Stimulated activated CD8-positive, alpha-beta memory T cell treated with anti-CD3 and anti-CD28 coated beads, Interleukin-4, amount 100 ng/mL, for 4 hours (primary cell): ENCODE measurements at places on chromosomes 1 and 21.
A peak's percentile ranks its signal among the peaks of the same experiment; 100 is the strongest.

DNA sequence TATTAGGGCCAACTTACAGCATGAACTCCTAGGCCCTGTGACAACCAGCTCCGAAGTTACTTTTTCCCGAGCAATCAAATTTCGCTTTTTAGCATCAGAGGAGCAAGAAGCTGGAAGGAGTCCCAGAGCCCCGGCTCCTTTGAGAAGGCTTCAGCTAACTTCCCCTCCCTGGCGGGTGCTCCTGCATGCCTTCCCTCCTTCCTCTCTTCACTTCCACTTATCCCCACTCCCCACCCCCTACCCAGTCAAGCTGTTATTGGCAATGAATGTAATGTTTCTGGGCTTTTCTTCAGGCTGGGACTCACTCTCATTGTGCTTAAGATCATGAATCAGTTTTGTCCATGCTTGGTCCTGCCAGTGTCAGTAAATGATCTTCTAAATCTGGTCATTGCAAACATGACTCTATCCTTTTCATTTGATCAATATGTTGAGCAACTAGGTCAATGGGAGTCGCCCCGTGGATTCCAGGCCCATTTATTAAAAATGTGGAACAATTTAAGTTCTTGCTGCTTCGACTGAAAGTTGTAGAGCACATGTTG lies 94.5 kb upstream of the TSPAN2 start:
- no peak for DNase-seq

- DNase-seq: no peak
Observed at GRCh38 chr1:171803045-171803444, 21.6 kb downstream of the METTL13 start.

GRCh38 chr1:9108056-9108665 lies 20.7 kb downstream of the GPR157 start:
- no peak for DNase-seq

DNA sequence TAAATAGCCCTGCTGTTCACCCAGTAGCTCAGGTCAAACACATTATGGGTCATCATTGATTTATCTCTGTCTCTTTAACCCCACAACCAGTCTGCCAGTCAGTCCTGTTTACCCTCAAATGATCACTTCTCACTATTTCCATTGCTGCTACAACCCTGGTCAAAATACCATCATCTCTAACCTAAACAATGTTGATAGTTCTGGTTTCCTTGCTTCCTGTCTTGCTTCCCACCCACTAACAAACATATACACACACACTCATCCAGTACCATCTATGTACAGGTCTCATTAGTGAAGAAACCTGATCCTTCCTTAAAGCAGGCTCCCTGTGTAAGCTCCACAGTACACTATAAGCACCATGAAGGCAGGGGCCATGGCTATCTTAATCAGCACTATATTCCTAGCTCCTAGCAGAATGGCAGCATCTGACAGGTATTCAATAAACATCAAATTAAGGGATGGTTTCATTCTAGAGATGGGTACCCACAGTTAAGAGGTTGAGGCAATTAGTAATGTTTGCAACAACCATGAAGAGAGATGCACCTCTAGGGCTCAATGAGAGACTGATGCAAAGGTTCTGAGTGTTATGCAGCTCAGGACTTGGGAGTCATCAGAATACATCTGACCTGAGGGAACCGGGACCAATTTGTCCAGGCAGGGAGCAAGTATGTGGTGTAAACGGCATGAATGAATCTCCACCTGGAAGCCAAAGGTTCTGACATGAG lies 10.0 kb upstream of the TGFBR3 start:
- no peak for DNase-seq

- DNase-seq: no peak
Observed at GRCh38 chr1:202203238-202204039, 9.8 kb downstream of the LGR6 start.

DNA sequence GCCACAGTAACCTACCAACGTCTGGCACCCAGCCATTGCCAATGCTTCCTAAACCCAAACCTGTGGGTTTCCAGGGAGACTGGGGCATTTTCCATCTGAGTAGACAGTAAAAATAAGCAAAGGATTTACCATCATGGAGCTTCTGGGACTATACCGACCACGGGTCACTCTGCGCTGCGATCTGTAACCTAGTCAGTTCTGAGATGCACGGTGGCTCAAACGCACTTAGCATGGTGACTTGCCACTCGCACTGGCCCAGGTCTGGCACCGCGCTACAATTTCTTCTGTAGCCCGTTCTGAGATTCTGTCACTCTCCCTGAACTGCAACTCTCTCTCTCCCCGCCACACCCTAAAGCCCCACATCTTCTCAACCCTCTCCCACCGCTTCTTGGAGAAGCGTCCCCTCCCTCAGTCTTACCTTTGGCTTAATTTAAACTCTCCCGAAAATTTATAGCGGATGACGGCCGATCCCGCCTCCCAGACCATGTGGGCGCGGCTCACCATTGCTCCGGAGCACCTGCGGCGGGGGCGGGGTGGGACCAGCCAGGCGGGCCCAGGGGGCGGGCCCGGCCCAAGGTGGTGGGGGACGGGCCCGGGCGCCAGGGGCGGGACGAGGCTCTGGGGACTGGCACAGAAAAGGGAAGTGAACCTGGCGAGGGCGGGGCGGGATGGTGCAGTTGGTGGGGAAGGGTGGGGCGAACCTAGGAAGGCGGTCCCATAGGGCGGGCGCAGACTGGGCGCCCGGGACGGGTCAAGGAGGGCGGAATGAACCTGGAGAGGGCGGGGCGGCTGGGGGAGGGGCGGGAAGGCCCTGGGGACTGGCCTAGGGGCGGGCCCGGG lies 493 bp upstream of the MAP3K21 start:
- DNase-seq: peak; percentile 70

GRCh38 chr1:203609979-203610493 lies 16.6 kb upstream of the ATP2B4 start:
- no peak for DNase-seq

GRCh38 chr1:42779725-42780124 lies 5.1 kb upstream of the TMEM269 start:
- no peak for DNase-seq

DNA sequence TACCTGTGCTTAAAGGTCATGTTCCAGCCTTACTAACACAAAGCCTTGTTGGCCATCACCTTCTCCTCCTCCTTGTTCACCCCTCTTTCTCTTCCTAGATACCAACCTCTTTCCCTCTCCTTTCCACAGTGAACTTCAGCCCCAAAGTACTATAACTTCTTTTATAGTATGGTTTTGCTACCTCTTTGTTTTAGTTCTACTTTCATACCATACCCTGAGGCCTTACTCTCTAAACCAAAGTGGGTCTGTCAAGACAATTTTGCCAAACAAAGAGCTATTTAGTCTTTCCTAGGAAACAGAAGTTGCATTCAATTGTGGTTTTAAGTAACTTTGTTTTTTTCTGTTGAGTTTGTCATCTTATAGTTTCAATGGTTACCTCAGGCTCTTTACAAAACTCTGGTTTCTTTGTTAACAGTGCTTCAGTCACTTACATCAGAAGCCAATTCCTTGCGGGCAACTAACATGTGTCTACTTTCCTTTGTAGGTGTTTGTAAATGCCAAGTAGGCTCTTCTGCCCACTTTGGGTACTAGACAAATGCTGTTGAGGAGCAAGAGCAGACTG lies 623.9 kb upstream of the PKN2 start:
- DNase-seq: no peak

DNA sequence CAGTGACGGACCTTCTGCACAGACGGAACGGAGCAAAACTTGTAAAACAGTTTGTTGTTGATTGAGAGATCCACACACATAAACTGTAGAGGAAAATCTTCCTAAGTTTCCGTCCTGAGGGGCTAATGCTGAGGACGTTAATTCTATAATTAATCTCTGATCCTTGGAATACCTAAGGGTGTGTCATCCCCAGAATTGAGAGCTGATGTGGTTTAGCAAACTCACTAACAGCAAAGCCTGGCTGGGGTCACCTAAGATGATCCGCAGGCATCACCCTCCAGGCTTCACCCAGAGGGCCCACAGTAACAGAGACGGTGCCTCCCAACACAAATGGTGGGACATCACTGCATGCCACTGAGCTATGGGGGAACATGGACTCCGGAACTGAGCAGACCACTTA lies 97.5 kb downstream of the SMYD2 start:
- no peak for DNase-seq

GRCh38 chr1:210536254-210536961 lies 207.7 kb downstream of the HHAT start:
- no peak for DNase-seq

- no peak for DNase-seq
Observed at GRCh38 chr1:200992382-200993048, 31.0 kb downstream of the KIF21B start.

- no peak for DNase-seq
Observed at GRCh38 chr1:108050911-108051629, 86.1 kb upstream of the VAV3 start.

DNA sequence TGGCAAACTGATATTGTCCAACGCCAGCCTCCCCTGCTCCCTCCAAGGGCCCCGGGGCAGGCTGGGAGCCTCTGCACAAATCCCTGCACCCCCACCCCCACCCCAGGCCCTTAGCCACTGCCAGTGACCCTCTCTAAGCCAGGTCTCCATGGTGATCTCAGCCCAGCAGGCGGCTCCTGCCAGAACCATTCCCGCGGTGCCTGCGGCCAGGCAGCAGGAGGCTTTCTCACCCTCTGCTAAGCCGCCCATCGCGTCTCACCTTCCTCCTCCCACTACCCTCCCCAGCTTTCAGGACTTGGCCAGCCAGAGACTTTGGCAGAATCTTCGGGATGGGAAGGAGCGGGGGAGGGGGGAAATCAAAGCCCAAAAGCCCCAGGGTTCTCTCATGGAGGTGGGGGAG lies 46.8 kb upstream of the WASF2 start:
- no peak for DNase-seq

- DNase-seq: no peak
Observed at GRCh38 chr1:24108334-24109165, 3.4 kb downstream of the MYOM3 start.

DNA sequence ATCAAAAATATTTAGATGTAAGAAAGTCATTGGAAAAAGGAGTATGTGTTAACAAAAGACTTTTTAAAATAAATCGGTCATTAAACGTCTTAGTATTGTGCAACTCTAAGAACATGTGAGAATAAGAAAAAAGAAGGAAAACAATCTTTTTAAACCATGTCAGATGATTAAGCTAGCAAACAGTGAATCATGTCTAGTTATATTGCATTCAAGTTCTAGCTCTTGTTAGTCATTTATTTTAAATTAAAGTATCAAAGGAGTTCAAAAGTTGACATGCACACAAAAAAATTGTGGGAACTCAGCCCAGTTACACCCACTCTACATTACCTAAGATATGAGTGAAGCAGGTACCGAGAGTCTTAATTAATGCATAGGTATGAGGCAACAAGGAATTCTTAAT lies 9.8 kb downstream of the FRRS1 start:
- no peak for DNase-seq

GRCh38 chr1:157646144-157646543 lies 48.3 kb upstream of the FCRL4 start:
- no peak for DNase-seq

DNA sequence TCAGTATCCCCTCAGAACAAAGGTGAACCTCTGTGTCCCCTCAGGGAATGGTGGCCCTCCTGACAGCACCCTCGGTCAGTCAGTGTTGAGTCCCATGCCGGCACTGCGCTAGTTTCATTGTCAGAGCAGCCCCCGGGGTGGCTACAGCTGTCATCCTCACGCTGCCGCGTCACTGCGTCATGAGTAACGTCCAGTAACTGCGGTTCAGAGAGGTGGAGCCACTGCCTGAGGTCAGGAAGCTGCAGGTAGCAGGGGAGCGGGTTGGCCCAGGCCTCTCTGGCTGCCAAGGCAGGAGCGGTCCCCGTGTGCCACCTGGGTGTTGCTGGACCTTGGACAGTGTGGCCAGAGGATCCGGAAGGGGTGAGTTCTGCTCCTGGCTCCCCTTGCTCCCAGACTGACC lies 20.2 kb upstream of the WNT4 start:
- no peak for DNase-seq

- DNase-seq: no peak
Observed at GRCh38 chr1:201346337-201346939, 31.0 kb downstream of the TNNT2 start.

DNA sequence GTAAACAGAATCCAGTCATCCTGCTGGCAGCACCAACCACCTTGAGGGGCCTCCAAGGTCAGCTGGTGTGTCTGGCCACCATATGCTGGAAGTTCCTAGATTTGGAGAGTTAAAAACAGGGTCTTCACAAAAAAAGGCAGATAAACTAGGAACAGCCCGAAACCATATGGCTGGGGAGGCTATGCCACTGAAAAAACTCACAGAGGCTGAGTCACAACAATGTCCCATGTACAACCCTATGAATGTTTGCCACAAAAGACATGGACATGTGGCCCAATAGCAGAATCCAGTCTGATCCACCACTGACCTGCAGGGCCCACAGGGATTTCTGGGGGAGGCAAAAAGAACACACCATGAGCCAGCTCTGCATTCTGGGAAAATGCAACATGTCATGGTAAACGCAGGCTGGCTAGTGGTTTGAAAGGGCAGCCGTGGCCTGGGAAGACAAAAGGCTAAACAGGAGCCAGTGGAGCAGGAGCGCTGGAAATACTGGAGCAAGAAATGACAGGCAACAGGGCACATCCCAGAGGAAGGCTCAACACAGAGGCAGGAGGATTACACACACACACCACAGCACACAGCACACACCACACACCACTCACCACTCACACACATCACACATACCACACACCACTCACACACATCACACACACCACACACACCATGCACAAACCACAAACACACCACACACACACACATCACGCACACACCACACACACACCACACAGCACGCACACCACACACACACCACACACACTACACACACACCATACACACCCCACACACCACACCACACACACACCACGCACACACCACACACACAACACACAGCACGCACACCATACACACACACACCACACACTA lies 55.4 kb downstream of the HSF2BP start:
- no peak for DNase-seq

DNA sequence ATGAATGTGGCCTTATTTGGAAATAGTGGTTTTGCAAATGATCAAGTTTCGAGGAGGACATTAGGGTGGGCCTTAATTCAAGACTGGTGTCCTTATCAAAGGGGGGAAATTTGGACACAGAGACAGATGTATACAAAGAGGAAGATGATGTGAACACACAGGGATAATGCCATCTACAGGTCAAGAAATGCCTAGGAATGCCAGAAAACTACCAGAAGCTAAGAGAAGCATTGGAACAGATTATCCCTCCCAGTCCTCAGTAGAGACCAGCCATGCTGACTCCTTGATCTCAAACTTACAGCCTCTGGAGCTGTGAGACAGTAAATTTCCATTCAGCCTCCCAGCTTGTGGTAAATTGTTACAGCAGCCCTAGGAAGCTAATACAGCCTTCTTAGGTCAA lies 151.4 kb downstream of the PTGER3 start:
- DNase-seq: no peak

DNA sequence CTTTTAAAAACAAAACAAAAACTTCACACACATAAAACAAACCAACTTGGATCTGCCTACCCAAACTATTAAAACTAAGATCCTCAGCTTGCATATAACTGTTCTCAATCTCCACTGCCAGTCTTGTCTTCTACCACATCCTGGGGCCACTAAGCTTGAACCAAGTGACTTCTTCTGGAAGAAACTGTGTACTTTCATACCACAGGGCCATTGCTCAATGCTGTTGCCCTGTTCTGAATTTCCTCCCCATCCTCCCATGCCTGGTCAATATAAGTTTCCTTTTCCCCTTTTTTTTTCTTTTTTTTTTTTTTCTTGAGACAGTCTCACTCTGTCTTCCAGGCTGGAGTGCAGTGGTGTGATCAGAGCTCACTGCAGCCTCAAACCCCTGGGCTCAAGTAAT lies 109.9 kb downstream of the KIAA0319L start:
- DNase-seq: no peak

GRCh38 chr1:186304982-186305949 lies 69.8 kb downstream of the TPR start:
- DNase-seq: no peak

- DNase-seq: no peak
Observed at GRCh38 chr1:221756830-221757551, 15.1 kb upstream of the DUSP10 start.
